ENCODE measurements at places on chromosomes 13 and 19.

GRCh38 chr13:105573136-105573535 lies 962.3 kb downstream of the EFNB2 start:
- DNase-seq: no peak

DNA sequence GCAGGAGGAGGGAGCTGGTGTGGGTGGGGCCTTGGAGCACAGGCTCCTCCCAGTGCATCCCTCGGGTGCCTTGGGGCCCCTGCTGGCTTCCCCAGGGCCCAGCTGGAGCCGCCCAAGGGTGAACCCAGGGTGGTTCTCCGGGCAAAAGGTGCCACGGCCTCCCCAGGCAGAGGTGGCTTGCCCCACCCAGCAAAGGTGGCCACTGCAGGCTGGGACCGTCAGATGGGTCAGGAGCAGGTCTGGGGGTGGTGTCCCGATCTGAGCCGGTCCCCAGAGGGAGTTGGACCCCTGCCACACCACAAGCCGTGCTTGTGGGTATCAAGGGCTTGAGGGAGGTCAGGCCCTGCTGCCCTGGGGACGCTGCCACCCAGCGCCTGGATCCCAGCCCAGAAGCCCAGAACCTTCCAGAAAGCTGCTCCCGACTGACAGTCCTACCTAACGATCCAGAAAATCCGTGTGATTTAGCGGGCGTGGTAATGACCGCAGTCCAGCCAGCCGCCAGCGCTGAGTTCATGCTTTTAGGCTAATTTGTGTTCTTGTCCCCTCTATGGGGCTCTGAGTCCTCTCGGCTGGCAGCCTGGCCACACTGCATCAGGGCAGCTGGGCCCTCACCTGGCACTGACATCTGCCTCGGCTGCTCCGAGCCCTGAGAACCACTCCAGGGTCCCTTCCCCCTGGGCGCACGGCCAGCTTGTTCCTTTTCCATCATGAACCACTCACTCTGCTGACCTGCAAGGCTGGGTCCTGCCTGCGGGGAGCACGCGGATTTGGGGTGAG lies 5.0 kb upstream of the GRIN3B start:
- DNase-seq: no peak

DNA sequence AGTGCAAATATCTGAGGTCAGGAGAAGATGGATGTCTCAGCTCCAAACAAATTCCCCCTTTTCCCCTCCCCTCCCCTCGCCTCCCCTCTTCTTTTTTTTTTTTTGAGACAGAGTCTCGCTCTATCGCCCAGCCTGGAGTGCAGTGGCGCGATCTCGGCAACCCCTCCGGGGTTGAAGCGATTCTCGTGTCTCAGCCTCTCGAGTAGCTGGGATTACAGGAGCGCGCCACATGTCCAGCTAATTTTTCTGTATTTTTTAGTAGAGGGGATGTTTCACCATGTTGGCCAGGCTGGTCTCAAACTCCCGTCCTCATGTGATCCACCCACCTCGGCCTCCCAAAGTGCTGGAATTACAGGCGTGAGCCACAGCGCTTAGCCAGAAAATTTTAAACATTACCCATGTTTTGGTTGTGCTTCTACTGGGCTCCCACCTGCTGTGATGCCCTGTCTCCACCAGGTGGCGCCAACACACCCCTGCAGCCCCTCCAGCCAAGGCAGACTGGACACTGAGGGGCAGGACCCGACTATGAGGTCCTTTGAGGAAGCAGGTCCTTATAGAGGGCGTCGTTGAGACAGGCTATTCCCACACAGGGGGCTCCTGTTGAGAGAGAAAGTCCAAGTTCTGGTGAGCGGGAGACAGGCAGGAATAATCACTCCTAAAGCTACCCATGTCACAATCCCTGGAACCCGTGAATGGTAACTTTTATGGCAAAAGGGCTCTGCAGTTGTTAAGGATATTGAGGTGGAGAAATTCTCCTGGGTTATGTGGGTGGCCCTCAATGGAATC lies 6.3 kb downstream of the ERICH4 start:
- peak; percentile 82 for DNase-seq

DNA sequence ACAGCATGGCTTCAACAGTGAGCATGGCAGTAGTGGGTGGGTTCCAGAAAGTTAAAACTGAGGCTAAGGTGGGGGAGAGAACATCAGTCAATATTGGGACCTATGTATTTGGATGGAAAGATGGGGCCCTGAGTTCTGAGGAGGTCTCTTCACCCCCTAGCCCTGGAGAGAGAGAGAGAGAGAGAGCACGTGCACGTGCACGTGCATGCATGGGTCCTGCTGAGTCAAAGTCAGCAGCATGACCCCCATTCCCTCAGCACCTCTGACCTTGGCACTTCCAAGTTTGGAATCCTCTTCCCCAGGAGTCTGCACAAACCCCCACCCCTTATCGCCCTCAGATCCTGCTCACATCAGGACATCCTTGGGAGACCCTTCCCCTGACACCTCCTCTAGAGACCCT lies 32.5 kb upstream of the CEACAM1 start:
- no peak for DNase-seq

- DNase-seq: no peak
Observed at GRCh38 chr13:81488021-81488420, 1147.1 kb upstream of the SPRY2 start.

DNA sequence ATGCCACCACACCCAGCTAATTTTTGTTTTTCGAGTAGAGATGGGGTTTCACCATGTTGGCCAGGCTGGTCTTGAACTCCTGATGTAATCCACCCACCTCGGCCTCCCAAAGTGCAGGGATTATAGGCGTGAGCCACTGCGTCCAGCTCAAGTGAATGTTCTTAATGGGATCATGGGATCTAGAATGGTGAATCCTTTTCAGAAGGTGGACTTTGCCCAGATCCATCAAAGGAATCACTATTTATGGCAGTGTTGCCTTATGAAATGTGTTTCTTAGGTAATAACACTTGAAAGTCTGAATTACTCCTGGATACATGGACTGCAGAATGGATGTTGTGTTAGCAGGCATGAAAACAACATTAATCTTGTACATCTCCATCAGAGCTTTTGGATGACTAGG lies 20.3 kb downstream of the ARHGAP35 start:
- no peak for DNase-seq

DNA sequence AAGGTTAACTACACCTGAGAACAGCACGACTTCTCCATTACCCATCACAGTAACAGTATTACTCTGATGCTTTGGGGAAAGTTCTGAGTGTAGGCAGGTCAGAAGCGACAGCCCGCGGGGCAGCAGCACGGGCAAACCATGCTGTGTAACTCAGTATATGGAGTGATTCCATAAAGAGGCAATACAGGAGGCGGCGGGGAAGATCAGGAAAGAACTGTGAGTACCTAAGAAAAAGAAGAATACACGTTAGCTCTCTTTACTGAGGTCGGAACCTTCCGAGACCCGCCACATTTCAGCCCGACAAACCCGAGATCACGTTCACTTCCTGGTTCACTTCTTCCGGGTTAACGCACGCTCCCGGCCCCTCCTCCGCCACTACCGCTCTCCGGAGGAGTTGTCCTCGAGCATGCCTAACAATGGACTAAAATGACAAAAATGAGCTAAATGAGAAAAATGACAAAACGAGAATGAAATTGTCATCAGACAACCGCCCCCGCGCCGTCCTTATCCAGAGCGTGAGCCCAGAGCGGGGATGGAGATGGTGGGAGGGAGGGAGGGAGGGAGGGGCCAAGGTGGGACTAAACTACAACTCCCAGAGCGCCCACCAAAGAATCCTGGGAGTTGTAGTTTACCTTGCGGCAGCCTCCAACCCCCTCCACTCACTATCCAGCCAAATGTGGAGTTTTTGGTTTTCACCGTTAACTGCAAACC lies at the start of gene MTRF1:
TSS of gene MTRF1 (minus strand) at position 316 of the 711 bp plus-strand sequence. CDS start 2,669 bp downstream, outside the sequence.
- peak; percentile 83 for DNase-seq

DNA sequence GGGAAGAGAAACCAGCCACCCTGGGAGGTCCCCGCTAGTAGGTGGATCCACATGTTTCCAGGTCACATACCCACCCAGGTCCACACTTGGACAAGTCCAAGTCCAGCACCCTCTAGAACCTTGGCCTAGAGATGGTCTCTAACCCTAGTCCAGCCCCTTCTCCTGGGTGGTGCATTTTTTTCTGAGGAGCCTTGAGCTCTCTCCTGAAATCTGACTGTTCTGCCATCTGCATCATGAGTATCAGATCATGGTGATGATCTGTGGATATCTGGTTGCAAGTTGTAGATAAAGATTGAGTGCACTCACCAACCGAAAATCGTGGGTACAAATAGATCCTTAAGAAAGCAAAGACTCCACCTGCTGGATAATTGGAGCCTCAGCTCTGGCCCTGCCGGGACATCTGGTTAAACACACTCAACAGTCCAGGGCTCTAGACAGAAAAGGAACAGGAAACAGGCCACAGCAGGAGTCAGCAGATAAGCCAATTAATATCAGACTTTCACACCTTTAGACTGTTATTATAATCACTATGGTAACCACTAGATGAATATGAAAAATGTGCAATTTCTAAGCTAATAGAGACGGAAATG lies 41.1 kb downstream of the GPR12 start:
- DNase-seq: no peak

DNA sequence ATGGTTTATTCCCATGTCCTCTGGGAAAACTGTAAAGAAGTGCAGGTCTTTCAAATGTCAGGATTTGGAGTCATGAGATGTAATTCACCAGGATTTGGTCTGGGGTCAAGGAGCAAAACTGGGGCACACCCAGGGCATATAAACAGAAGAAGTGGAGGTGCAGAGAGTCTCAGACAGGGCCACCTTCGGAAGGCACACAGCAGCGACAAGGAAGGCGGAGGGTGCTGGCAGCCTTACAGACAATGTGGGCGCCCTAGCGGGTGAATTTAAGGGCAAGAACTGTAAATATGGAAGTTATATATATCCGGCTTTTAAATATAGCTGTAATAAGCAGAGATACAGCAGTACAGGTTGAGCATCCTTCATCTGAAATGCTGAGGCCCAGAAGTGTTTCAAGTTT lies 31.2 kb downstream of the DHRS12 start:
- DNase-seq: no peak

GRCh38 chr13:75485286-75486062 lies 3.5 kb upstream of the TBC1D4 start:
- peak; percentile 25 for DNase-seq

GRCh38 chr19:15197275-15197941 lies 3.4 kb downstream of the NOTCH3 start:
- DNase-seq: no peak

DNA sequence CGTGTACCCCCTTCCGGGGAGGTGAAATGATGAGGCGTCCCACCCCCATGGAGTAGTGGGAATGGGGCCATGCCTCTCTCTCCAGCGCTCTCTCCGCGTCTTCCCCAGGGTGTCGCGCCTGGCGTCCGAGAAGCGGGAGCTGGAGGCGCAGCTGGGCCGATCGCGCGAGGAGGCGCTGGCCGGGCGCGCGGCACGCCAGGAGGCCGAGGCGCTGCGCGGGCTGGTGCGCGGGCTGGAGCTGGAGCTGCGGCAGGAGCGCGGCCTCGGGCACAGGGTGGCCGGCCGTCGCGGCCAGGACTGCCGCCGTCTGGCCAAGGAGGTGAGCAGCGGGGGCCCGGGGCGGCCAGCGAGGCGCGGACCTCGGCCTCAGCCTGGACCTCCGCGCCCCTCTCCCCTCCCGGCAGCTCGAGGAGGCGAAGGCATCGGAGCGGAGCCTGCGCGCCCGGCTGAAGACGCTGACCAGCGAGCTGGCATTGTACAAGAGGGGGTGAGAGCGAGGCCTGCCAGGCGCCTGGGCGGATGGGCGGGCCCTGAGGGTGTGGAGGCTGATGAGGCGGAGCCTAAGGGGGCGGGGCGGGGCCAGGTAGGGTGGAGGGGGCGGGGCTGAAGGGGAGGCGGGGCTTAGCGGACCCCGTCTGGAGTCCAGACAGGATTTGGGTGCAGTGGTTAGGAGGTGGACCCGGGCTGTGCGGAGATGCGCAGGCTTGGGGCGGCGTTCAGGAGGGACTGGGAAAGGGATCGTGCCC lies 7.7 kb downstream of the PGLYRP1 start:
- peak; percentile 67 for DNase-seq

DNA sequence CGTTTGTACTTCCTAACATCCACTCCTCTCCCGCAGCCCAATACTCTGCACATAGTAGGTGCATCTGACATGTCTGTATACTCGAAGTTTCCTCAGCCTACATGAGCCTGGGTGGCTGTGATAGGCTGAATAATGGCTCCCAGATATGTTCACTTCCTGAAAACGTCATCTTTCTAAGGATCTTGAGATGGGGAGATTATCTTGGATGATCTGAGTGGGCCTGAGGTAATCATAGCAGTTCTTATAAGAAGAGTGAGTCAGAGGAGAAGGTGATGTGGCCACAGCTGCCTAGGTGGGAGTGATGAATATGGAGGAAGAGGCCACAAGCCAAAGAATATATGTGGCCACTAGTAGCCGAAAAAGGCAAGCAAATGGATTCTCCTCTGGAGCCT lies 84.2 kb downstream of the AKAP11 start:
- peak; percentile 61 for DNase-seq

DNA sequence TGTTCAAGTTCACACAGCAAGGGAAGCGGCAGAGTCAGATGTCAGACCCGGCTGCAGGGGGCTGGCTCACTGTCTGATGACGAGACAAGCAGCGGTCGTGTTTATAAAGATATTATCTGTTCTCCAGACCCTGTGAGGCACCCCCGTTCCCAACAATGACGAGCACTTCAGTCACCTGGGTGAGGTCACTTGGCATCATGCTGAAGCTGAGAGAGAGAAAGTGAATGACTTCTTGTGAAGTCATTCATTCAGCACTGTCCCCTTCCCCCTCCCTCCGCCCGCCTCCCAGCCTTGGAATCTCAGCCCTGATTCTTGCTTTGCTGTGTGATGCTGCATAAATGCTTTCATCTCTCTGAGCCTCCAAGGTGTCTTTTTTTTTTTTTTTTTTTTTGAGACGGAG lies 4.9 kb upstream of the LYPD3 start:
- no peak for DNase-seq

GRCh38 chr13:39876258-39876657 lies 220.8 kb downstream of the COG6 start:
- DNase-seq: no peak

- no peak for DNase-seq
Observed at GRCh38 chr19:45657520-45658167, 10.4 kb upstream of the GIPR start.

- no peak for DNase-seq
Observed at GRCh38 chr13:67197704-67198103, 32.4 kb downstream of the PCDH9 start.

GRCh38 chr19:34667349-34668076 lies 9.4 kb downstream of the SCGB2B2 start:
- DNase-seq: no peak

GRCh38 chr19:12838886-12839756 lies 806 bp downstream of the MAST1 start:
- DNase-seq: no peak

- DNase-seq: no peak
Observed at GRCh38 chr13:52353193-52353592, 52.8 kb downstream of the THSD1 start.

DNA sequence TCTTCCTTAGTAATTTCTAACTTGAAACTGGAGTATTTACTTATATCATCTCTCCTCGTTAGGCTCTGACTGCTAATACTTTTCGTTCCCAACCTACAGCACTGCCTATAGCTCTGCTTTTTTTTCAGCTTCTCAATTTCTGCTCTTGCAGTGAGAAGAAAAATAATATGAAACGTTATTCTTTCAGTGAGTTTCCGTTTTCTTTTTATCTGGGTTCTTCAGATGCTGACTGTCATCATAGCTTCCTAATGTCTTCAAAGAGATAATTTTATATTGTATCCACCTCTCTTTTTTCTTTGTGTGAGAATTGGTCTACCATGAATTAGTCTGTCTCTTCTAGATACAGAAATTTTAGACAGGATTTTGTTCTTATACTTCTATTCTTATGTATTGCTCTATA lies 454.9 kb downstream of the LMO7 start:
- DNase-seq: no peak
